ENCODE measurements at places on chromosomes 7 and 10.

GRCh38 chr10:88528201-88528600 lies 54.9 kb downstream of the RNLS start:
- DNase-seq = no peak

DNA sequence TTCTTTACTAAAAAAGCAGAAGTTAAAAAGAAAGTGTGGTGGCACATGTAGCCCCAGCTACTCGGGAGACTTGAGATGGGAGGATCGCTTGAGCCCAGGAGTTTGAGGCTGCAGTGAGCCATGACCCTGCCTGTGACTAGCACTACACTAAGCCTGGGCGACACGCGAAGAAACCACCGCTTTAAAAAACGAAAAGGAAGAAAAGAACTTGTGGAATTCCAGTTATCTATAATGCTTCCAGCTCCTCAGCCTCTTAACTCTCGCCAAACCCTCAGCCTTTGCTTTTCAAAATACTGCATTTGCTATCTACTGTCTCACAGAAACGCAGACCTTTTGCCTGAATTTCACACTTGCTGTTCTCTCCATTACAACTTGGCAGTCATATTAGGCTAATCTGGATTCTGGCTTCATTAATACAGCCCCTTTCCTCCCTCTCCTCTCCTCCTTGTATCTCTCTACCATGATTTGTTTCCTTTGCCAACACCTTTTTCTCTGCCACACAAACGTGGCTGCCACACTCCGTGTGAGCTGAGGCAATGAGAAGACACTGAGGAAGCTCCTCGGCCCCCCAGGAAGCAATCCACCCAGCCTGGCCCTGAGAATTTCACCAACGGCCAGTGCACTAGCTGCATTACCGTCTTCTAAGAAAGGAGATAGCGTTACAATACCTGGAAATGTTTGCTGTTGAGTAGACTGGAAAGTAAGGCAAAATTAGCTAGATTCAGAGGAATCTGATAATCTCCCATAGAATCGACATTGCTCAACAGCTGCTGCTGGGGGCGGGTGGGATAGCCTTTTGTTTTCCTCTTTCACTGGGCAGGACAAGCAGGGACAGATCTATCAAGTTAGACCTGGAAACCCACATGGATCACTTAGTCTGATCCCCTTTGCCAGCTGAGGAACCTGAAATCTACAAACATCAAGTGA lies 37.2 kb downstream of the CALML5 start:
- no peak for DNase-seq

- DNase-seq = peak; percentile 92
Measured at GRCh38 chr10:69716711-69717560, 84.8 kb upstream of the COL13A1 start.

GRCh38 chr7:112272921-112273561 lies 66.5 kb downstream of the ZNF277 start:
- DNase-seq = no peak

DNA sequence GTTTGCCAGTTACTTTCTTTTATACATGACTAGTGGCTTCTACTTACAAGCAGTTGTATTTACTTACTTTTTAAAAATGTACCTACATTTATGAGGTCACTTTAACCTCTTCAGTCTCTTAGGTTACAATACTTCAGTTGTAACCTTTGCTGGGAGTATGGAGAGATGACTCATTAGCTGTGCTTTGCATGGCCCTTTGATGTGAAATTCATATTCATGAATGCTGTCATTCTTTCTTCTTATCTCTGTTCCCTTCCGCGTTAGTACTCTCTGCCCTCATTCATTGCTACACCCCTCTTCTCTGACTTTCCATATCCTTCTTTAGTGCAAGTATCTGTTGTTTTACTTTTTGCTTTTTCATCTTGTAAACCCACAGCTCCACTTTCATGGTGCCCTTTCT lies 164.3 kb downstream of the BMPER start:
- no peak for DNase-seq

DNA sequence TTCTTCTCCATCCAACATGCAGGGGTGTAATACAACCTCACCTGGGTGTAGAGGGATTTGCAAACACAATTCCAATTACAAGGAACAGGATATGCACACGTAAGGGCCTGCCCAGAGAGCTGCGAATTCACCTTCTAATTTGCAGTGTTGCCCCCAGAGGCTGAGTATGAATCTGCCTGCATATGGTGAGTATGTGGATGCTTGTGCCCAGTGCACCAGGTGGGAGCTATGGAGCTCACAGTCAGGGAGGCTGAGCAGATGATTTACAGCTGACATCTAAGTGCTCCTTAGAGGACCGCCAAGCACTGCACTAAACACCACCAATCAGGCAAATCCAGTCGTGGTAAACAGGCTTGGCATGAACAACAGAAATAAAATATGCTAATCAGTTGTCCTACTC lies 132.0 kb downstream of the RELN start:
- peak; percentile 60 for DNase-seq

- no peak for DNase-seq
Measured at GRCh38 chr7:88818552-88818951, 23.0 kb upstream of the TEX47 start.

DNA sequence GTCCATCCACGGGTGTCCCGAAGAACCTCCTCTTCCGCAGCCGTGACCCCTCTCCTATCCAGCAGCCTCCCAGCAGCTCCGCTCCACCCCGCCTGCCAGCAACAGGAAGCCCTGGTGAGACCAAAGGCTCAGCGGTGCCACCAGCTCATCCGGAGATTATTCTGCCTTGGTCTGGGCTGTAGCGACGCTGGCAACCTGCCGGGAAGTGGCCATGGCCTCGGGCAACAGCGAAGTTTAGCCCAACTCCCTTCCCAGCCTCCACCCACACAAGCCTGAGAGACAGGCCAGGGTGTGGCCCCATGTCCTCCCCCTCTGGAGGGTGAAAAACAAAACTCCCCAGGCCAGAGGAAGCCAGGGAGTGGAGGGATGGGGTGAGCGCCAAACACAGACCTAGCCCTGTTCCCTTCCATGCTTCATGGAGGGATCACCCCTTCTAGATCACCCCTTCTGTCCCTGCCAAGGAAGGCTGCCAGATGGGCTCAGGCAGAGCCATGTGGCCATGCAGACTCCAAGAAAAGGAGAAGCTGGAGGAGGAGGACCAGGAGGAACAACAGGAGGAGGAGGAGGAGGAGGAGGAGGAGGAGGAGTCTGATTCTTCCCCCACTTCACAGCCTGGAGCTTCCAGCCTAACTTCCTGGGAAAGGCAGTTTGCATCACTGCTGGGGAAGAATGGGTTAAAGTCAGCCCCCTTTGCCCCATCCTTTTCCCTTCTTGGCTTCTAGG lies 918 bp downstream of the CALHM2 start:
- DNase-seq = no peak

DNA sequence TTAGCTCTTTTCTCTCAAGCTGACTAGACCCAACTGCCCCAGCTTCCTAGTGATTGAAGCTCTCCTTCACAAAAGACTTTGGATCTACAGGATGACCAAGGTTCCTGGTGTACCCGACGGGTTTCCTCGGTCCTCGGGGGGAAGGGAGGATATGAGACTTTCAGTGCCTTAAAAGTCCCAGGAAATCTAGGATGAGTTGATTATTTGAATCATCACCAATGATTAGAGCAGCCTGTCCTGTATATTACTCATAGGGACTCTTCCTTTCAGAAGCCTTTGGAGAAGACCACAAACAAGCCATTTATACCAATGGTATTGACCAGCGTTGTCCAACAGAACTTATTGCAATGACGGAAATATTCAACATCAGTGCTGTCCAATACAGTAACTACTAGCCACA lies 6.1 kb upstream of the ACTA2 start:
- DNase-seq = no peak

DNA sequence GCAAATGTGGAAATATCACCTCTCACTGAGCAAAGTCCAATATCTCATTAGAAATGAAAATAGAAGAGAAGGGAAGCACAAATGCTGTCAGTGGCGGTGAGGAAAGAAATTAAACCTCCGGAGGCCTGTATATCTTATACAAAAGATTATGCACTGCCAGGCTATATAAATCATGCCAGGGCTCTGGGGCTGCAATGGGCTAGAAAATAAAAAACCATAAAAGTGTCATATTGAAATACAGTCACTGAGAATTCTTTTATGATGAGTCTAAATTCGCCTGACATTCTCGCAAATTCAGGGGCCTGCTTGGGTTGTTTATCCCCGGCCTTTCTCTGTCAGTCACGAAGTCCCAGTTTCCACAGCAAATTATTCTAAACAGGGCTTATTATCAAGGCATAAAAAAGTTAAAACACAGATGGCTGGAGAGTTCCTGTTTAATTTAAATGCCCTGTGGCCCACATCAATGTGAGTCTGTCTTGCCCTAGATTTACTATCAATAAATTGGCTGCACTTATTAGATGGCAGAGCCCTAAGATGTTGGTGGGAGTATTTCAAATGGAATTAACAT lies 193.8 kb downstream of the SNX10 start:
- no peak for DNase-seq

- peak; percentile 54 for DNase-seq
Measured at GRCh38 chr7:1675673-1676549, 5.8 kb downstream of the ELFN1 start.

GRCh38 chr10:44116474-44116873 lies 268.4 kb downstream of the CXCL12 start:
- DNase-seq = no peak

GRCh38 chr10:44788147-44789129 lies 122.7 kb upstream of the TMEM72 start:
- no peak for DNase-seq

DNA sequence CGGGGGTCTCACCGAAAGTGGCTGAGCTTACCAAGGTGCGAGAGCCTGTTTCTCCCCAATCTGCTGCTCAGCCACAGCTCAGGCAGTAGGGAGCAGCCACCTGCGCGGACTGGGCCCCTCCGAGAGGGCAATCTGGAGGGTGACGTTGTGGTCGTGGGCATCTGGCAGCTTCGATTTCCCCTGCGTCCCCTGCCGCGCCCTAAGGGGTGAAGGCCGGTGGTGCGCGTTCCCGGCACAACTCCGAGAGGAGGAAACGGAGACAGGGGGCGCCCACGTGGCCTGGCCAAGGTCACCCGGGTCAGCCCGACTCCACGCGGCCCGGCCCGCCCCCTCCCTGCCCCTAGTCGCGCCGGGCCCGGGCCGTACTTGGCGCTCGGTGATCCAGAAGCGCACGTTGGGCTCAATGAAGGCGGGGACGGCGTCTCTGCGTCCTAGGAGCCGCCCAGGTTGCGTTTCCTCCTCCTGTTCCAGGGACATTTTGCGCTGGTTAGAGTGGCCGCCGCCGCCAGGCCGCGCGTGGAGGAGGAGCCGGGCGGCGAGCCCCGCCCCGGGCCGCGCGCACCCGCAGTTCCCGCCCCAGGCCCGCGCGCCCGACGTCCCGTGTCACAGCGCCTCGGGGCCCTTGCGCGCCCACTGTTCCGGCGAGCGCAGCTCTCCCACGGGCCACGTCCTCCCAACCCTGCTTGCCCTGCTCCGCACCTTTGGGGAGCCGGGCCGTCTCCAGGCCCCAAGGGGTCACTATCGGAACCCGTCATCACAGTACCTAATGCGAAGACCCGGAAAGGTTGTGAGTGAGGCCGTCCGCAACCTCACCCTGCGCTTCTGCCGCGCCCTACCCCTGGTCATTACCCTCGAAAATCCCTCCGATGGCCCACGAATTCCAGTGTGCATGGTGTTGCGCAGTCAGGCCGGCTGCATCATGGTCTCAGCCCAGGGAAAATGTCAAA lies at the start of gene SFXN4:
TSS of gene SFXN4 (minus strand) at position 544 of the 947 bp plus-strand sequence. CDS start at position 477, 67 bp downstream.
- DNase-seq = peak; percentile 81
